ENCODE measurements at places on chromosomes 2 and 18.

DNA sequence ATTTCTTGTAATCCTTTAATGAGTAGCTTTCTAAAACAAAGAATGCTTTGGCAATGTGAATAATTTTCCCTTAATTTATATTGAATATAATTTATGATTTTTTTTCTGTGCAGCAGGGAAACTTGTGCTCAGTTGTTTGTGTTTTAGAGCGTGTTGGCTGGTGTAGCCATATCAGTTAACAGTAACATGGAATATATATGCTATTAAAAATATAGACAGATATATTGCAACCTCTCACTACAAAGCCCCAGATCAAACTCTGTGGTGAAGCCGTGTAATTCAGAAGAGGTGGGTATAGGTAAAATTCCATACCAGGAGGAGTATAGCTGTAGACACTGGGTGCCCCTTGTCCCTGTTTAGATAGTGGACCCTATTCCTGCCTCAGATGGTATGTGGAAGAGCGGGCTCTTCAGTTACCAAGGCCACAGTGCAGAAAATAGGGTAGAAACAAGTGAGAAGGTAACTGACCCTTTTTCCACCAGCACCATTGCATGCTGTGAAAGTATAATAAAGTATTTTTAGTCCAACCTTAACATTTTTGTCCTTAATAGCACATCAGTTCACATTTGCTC, 18.1 kb upstream of the RASGRP3 start:
- DNase-seq = no peak

GRCh38 chr18:47872426-47872825, 58.0 kb downstream of the SMAD2 start:
- no peak for DNase-seq

- DNase-seq = no peak
These were observed 118.4 kb downstream of the PKP4 start for GRCh38 chr2:158575051-158575635.

DNA sequence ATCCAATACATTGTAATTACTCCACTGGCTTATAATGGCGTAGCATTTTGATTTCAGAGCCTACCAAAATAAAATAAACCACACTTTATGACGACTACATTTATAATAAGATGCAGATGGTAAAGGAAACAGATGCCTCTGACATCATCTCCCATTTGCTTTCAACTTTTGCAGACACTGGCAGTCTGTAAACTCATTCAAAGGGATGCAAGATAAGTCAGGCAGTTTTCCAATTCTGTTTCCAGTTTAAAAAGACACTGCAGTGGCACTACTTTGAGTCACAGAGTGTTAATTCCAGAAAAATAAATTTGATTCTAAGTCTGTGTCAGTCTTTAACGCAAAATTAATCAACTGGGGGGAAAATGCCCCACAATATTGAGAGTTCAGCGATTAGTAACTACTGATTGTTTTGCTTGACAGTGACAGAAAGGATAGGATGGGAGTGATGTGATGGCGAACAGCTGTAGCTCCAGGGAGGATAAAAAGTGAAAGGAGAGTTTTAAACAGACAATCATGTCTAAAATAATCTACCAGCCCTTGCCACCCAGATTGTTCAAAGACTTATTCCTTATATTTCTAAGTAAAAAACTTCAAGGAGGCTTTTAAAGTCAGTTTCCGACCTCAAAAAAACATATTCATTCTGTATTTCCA, 6.7 kb downstream of the DSEL start:
- DNase-seq = no peak

- peak; percentile 11 for DNase-seq
These were observed 241.2 kb upstream of the TANK start for GRCh38 chr2:160918906-160919503.

- no peak for DNase-seq
These were observed 28.7 kb upstream of the LRRC30 start for GRCh38 chr18:7202169-7202568.

GRCh38 chr2:40734797-40735196, 282.9 kb upstream of the SLC8A1 start:
- DNase-seq = no peak

DNA sequence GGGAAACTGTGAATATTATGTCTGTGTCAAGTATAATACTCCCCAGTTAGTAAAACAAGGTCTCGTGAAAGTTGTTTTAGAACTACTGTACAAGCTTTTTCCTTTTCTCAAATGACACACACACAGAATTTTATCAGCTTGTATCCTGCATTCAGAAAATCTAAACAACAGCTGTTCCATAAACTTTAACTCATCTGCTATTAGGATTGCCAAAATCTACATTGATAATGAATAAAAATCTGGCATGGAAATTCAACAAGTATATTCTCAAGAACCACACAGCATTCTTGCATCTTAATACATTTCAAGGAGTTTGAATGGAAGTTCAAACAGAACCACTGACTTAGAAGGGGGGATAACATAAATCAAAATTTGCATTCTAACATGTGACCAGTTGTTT, 151.2 kb downstream of the SLC39A10 start:
- no peak for DNase-seq

DNA sequence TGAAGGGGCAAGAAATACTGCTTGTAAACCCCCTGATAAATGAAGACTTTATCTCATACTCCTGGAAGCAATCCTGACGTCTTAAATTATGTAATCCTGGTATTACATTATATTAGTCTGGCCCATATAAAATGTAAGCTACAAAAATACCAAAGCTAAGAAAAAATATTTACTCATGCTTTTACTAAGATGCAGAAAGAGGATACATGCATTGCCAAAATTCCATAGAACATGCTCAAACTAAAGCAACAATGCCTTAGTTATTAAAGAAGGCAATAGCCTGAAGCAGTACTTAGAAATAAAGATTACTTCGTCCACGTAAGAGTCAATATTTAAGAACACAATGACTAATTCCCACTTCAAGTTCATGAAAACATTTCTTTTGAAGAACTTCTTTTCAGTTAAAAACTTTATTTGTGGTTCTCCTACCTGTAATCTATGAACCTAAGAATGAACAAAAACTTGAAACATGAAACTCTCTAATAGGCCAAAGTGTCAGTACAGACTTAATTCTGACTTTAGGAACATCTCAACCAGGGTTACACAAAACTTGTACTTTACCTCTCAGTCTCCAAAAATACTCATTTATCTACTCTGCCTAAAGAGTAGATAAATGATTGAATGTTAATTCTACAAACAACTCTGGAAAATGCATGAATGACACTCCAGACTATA, 117.3 kb downstream of the THADA start:
- DNase-seq = no peak
